ENCODE measurements at places on chromosomes 1 and 21.
A peak's percentile ranks its signal among the peaks of the same experiment; 100 is the strongest.

DNA sequence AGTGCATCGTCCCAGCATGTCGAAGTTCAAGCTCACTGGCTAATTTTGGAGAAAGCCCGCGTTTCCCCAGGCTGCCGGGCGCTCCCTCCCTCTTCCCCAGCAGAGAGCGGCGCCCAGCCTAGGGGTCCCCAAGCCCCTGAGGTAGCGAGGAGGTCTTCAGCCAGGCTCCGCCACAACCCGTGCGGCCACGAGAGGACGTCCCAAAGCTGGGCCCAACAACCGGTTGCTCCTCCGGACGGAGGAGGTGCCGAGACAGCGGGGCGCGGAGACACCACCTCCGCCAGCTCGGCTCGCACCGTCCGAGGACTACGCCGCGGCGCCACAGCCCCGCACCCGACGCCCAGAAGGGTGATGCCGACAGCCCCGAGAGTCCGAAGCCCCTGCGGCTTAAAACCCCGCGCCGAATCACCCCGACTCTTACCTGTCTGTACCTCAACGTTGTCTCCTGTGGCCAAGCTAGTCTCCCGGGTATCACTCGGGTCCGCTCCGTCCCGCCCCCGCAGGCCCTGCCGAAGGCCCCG, at the start of gene DENND2C:
Gene DENND2C (minus strand): TSS at position 488 of the 521 bp plus-strand sequence. CDS start 44,065 bp downstream, outside the sequence.
- H3K4me3 ChIP-seq: peak within 1 kb of the TSS; percentile 94
- H3K36me3 ChIP-seq: no peaks in the 10 kb centered on the region

- no peak for DNase-seq
- peaks cover 30% of the 10 kb centered on the region for H3K27me3 ChIP-seq
- no peaks in the 10 kb centered on the region for H3K4me1 ChIP-seq
- no peak overlapping the region for H3K27ac ChIP-seq
Measured at GRCh38 chr1:161282991-161283390, 24.4 kb downstream of the PCP4L1 start.

DNA sequence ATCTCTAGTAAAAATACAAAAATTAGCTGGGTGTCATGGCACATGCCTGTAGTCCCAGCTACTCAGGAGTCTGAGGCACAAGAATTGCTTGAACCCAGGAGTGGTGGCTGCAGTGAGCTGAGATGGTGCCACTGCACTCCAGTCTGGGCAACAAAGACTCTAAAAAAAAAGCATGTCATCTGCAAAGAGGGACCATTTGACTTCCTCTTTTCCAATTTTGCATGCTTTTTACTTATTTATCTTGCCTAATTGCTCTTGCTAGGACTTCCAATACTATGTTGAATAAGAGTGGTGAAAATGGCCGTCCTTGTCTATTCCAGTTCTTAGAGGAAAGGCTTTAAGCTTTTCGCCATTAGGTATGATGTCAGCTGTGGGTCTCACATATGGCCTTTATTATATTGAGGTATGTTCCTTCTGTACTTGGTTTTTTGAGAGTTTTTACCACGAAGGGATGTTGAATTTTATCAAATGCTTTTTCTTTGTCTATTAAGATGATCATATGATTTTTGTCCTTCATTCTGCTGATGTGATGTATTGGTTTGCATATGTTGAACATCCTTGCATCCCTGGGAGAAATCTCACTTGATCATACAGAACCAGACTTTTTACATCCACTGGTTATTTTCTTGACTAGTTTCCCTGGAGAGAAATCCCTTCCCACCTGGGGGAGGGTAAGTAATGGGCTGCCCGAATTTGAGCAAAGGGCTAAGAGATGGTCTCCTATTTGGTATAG, 17.0 kb upstream of the RAP1GAP start:
- H3K36me3 ChIP-seq: peaks cover 60% of the 10 kb centered on the region
- H3K4me1 ChIP-seq: peaks cover 2% of the 10 kb centered on the region
- H3K27me3 ChIP-seq: no peaks in the 10 kb centered on the region
- H3K4me3 ChIP-seq: no peak overlapping the region
- DNase-seq: no peak
- H3K27ac ChIP-seq: no peak overlapping the region

DNA sequence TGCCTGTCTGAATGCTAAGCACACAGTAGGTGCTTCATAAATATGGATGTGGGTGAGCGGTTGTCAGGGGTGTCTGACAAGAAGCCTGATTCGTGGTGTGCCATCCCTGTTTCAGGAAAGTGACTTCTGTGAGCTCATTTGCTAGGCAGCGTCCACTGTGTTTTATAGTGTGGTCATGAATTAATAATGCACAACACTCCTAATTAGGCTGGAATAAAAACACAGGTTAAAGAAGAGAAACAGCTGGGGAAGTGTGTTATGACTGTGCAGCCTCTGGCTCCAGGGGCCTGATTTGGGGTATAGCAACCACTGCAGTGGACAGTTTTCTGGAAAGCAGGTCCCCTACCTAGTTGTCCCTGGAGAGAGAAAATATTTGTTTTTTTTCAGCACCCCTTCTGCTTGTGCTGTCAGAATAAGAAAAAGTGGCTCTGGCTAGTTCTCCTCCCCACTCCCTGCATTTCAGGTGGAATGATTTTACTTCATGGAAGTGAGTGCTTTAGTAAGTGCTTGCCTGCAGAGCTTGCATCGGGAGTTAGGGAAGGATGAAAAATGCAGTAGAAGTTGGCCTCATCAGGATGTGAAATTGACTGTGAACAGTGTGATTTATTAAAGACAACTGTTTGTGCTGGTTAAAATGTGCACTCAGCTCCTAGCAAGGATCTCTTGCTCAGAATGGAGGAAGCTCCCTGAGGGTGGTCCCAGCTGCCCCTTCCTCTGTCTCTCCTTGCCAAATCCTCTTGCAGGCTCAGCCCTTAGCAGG, 333.8 kb downstream of the HHAT start:
- no peaks in the 10 kb centered on the region for H3K27me3 ChIP-seq
- no peak overlapping the region for H3K27ac ChIP-seq
- H3K4me3 ChIP-seq: no peak overlapping the region

GRCh38 chr21:22898051-22898665, 1899.9 kb downstream of the NCAM2 start:
- no peaks in the 10 kb centered on the region for H3K27me3 ChIP-seq
- H3K4me3 ChIP-seq: no peak overlapping the region
- no peak overlapping the region for H3K27ac ChIP-seq
- no peak for DNase-seq
- H3K36me3 ChIP-seq: no peaks in the 10 kb centered on the region

DNA sequence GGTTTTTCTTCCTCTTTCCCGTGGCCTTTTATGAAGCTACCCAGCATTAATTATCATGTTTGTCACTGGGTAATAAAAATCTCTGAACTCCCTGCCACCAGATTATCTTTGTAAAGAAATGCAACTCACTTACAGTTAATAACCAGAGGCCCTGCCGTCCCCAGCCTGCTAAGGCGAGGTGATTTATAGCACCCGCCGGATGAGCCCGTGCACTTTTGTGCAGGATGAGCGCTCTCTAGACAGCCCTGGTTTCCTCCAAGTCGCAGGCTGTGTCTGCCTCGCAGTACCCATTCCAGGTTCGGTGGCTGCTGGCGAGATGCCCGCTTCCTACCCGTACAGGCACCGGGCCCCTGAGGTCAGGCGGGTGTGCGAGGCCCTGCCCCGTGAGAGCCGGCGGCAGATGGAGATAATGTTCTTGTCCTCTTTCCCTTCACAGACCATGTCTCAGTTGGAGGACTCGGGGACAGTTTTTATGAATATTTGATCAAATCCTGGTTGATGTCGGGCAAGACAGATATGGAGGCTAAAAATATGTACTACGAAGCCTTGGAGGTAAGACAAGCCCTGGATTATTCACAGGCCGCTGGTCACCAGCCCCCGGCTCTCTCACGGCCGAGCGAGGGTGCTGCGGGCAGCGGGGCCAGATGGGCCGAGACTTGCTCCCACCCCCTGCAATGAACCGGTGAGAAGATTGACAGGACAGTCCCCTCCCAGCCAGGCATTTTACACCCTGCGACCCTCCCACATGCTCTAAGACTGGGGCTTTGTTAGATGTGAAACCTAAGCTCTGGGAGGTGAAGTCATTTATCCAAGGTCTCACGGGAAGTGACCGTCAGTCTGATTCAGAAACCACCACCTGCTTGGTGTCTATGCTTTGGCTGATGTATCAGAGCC, 28.5 kb upstream of the SELENON start:
- H3K27me3 ChIP-seq: peaks cover 44% of the 10 kb centered on the region
- no peak overlapping the region for H3K4me3 ChIP-seq
- DNase-seq: no peak

- DNase-seq: peak; percentile 43
- H3K27me3 ChIP-seq: no peaks in the 10 kb centered on the region
- H3K4me3 ChIP-seq: no peak overlapping the region
- no peak overlapping the region for H3K27ac ChIP-seq
- H3K36me3 ChIP-seq: peaks cover 9% of the 10 kb centered on the region
- peaks cover 49% of the 10 kb centered on the region for H3K4me1 ChIP-seq
Measured at GRCh38 chr1:92944901-92945747, 16.1 kb downstream of the DIPK1A start.

GRCh38 chr1:159959451-159959850, 5.4 kb upstream of the SLAMF9 start:
- no peak overlapping the region for H3K27ac ChIP-seq
- no peak for DNase-seq
- no peak overlapping the region for H3K4me3 ChIP-seq
- H3K36me3 ChIP-seq: no peaks in the 10 kb centered on the region
- H3K4me1 ChIP-seq: no peaks in the 10 kb centered on the region

DNA sequence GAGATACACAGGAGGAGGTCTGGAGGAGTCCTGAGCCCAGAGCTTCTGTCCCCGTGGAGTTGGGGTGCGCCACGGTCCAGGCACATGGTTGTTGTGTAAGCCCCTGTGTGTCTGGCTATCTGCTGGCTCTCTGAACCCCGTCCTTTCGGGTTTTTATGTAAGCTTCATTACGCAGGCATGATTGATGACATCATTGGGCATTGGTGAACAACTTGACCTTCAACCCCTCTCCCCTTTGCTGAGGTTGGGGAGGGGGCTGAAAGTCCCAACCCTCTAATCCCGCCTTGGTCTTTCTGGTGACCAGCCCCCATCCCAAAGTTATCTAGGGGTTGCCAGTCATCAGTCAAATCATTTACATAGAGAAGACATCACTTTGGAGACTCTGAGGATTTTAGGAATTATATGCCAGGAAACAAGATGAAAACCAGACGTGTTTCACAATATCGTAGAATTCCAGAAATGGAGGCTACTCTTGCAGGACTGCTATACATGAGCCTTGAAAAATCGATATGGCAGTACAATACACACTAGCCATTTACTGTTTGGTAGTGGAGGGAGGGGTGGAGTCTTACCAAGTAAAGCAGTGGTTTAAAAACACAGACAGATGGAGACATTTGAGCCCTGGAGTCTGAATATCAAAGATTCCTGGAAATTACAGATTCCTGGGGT, 69.8 kb upstream of the SCAF4 start:
- no peak overlapping the region for H3K27ac ChIP-seq
- DNase-seq: no peak
- H3K4me1 ChIP-seq: no peaks in the 10 kb centered on the region
- H3K27me3 ChIP-seq: peaks cover 2% of the 10 kb centered on the region
- no peak overlapping the region for H3K4me3 ChIP-seq
- H3K36me3 ChIP-seq: no peaks in the 10 kb centered on the region

GRCh38 chr1:19894218-19894617, 12.0 kb downstream of the OTUD3 start:
- peaks cover 51% of the 10 kb centered on the region for H3K36me3 ChIP-seq
- H3K4me3 ChIP-seq: no peak overlapping the region
- no peak for DNase-seq
- no peaks in the 10 kb centered on the region for H3K27me3 ChIP-seq

- no peaks in the 10 kb centered on the region for H3K27me3 ChIP-seq
- H3K4me1 ChIP-seq: peaks cover 36% of the 10 kb centered on the region
- no peak overlapping the region for H3K27ac ChIP-seq
- no peak for DNase-seq
- no peaks in the 10 kb centered on the region for H3K36me3 ChIP-seq
- no peak overlapping the region for H3K4me3 ChIP-seq
Measured at GRCh38 chr1:172185996-172186395, 234.5 kb upstream of the C1orf105 start.

GRCh38 chr1:204450461-204451257, 39.0 kb upstream of the PPP1R15B start:
- H3K4me1 ChIP-seq: peaks cover 40% of the 10 kb centered on the region
- no peaks in the 10 kb centered on the region for H3K27me3 ChIP-seq
- H3K27ac ChIP-seq: peak overlapping the region; percentile 34
- DNase-seq: no peak
- no peak overlapping the region for H3K4me3 ChIP-seq

- DNase-seq: no peak
- no peaks in the 10 kb centered on the region for H3K27me3 ChIP-seq
- peaks cover 25% of the 10 kb centered on the region for H3K36me3 ChIP-seq
- no peak overlapping the region for H3K4me3 ChIP-seq
Measured at GRCh38 chr1:243213045-243213787, 41.9 kb downstream of the CEP170 start.

- no peaks in the 10 kb centered on the region for H3K27me3 ChIP-seq
- H3K4me1 ChIP-seq: peaks cover 41% of the 10 kb centered on the region
Measured at GRCh38 chr1:214637722-214638458, 34.9 kb downstream of the CENPF start.

GRCh38 chr21:28342212-28342810, 650.4 kb downstream of the LTN1 start:
- no peak overlapping the region for H3K4me3 ChIP-seq
- no peaks in the 10 kb centered on the region for H3K27me3 ChIP-seq
- DNase-seq: no peak
- H3K36me3 ChIP-seq: no peaks in the 10 kb centered on the region
- no peaks in the 10 kb centered on the region for H3K4me1 ChIP-seq
- no peak overlapping the region for H3K27ac ChIP-seq

DNA sequence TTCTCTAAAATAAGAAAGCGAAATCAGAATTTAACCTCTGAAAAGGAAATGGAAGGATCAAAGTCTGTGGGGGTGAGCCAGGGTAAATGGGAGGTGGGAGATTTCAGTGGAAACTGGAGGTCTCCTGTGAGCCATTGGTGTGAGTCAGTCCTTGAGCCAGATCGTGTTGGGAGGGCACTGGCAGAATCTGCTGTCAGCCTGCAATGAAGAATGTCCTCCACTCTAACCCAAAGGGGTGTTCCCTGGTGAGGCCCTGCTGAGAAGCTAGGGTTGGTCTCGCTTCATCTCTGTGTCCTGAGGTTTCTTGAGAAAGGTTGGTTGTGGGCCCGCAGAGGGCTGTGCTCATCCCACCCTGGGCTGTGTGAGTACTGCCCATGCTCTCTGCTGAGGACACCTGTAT, 2.4 kb downstream of the QSOX1 start:
- H3K4me1 ChIP-seq: peaks cover 34% of the 10 kb centered on the region
- no peak overlapping the region for H3K27ac ChIP-seq

- H3K4me3 ChIP-seq: no peak overlapping the region
- no peaks in the 10 kb centered on the region for H3K4me1 ChIP-seq
- H3K27me3 ChIP-seq: peaks cover 37% of the 10 kb centered on the region
- DNase-seq: no peak
- H3K27ac ChIP-seq: no peak overlapping the region
- H3K36me3 ChIP-seq: peaks cover 2% of the 10 kb centered on the region
Measured at GRCh38 chr1:199151634-199152425, 513.0 kb downstream of the PTPRC start.

- H3K4me1 ChIP-seq: no peaks in the 10 kb centered on the region
- no peaks in the 10 kb centered on the region for H3K36me3 ChIP-seq
- no peaks in the 10 kb centered on the region for H3K27me3 ChIP-seq
- no peak overlapping the region for H3K27ac ChIP-seq
Measured at GRCh38 chr1:4736254-4736653, 81.8 kb downstream of the AJAP1 start.

GRCh38 chr1:228824366-228824765, 89.1 kb downstream of the RHOU start:
- no peak overlapping the region for H3K4me3 ChIP-seq
- H3K36me3 ChIP-seq: no peaks in the 10 kb centered on the region
- DNase-seq: no peak
- H3K4me1 ChIP-seq: peaks cover 22% of the 10 kb centered on the region
- H3K27ac ChIP-seq: no peak overlapping the region

- peaks cover 2% of the 10 kb centered on the region for H3K27me3 ChIP-seq
- DNase-seq: no peak
- H3K4me3 ChIP-seq: no peak overlapping the region
- H3K4me1 ChIP-seq: no peaks in the 10 kb centered on the region
Measured at GRCh38 chr1:232813760-232814159, 8.5 kb downstream of the MAP10 start.
